ENCODE measurements at places on chromosomes 2 and 18. TPM values are rescaled to one million over a fixed set of nuclear protein-coding genes. Genes with fewer than 3 reads are reported as not detected.

DNA sequence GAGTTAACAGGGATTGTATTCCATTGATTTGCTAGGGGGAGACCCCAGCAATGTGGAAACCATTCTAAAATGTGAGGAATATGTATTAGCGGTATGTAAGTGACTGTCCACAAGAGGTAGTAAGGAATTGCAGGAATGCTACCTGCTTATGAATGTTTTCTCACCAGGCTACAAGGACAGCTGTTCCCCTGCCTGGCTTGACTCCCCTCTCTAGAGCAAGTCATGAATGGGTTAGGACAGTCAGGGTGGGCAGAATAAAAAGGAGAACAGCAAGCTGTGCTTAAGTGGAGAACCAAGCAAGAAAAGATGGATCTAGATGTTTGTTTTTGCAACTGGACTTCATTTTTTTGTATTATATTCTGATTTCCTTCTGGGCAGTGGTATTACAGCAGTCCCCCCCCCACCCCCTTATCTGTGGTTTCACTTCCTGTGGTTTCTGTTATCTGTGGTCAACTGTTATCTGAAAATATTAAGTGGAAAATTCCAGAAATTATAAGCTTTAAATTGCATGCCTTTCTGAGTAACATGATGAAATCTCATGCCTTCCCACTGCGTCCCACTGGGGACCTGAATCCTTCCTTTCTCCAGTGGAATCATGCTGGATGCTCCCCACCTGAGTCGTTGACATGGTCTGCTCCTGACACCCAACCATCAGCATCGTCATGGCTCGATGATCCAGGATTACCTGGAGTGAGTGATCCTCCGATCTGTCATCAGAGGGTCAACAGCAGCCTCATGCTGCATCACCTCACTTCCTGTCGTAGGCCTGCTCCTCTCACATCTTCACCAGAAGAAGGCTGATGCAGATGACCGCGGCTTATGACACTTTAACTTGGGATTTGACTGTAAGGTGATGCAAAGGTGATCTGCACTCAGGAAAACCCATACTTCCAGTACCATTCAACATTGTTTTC, 52.2 kb downstream of the VAPA start:
- no peak for DNase-seq
- peaks cover 16% of the 10 kb centered on the region for H3K27me3 ChIP-seq
- no peaks in the 10 kb centered on the region for H3K36me3 ChIP-seq
- H3K4me1 ChIP-seq: peaks cover 15% of the 10 kb centered on the region
- no peak overlapping the region for H3K4me3 ChIP-seq

DNA sequence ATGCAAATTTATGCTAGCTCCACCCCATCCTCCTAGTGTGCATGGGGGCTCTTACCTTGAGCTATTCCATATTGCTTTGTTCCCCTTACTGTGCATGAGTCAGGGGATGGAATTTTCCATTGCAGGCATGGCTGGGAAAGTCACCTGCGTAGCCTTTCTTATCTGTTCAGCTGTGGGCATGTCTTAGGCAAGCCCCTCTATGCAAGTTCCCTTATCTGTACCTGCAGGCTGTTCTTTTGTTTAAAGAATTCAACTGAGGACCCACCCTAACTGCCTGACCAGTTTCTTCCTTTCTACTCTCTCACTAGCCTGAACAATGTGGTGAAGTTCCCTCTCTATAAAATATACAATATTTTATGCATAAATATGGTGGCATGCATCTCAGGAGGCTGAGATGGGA, 54.2 kb upstream of the CDCA7 start:
- H3K4me1 ChIP-seq: peaks cover 9% of the 10 kb centered on the region
- H3K4me3 ChIP-seq: no peak overlapping the region
- no peak for DNase-seq
- H3K27me3 ChIP-seq: no peaks in the 10 kb centered on the region

DNA sequence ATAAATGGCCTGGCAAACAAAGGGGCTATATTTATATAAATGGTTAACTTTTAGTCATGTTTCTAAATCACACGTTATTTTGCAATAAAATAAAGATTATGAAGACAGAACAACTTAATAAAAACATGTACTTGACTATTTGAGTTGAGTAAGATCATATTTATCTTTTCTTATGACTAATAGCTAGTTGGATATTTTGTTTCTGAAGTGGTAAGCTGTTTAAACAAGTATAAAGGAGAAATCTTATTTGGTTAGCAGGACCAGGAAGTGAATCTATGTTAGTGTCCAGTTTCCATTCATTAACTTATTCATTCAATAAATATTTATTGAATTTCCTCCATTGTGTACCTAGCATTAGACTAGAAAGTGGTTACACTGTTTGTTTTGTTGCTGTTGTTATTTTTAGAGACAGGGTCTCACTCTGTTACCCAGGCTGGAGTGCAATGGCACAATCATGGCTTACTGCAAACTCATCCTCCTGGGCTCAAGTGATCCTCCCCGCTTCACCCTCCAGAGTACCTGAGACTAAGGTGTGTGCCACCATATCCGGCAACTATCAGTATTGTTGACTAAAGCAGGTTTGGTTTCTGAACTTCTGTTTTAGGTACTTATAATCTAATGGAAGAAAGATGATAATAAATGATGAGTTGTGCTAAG, 312.6 kb downstream of the DPP10 start:
- no peak for DNase-seq
- no peaks in the 10 kb centered on the region for H3K4me1 ChIP-seq

GRCh38 chr2:224584111-224584784, 915 bp downstream of the CUL3 start:
- no peaks in the 10 kb centered on the region for H3K27me3 ChIP-seq
- H3K4me1 ChIP-seq: peaks cover 22% of the 10 kb centered on the region
- peaks cover 38% of the 10 kb centered on the region for H3K36me3 ChIP-seq
- H3K4me3 ChIP-seq: peak overlapping the region; percentile 91

CTAGE1 gene
- not detected for total RNA-seq

DNA sequence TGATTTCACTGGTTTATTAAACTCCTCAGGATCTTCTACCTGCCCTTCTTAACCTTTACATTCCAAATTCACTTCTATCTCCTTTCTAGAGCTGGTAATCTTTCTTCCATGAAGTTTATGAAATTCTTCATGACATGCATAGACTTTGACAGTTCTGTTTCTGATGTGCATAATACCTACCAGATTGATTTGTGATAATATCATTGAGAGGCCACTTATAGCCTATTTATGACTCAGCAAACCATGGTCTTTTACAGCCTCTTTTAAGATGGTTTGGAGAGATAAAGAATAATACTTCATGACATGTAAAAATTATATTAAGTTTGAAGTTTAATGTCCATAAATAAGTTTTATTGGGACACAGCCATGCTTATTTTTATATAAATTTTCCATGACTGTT, 14.0 kb downstream of the SCN2A start:
- H3K4me3 ChIP-seq: no peak overlapping the region
- H3K27me3 ChIP-seq: no peaks in the 10 kb centered on the region
- no peaks in the 10 kb centered on the region for H3K4me1 ChIP-seq
- no peak for DNase-seq
- H3K36me3 ChIP-seq: no peaks in the 10 kb centered on the region
- no peak overlapping the region for H3K27ac ChIP-seq

DNA sequence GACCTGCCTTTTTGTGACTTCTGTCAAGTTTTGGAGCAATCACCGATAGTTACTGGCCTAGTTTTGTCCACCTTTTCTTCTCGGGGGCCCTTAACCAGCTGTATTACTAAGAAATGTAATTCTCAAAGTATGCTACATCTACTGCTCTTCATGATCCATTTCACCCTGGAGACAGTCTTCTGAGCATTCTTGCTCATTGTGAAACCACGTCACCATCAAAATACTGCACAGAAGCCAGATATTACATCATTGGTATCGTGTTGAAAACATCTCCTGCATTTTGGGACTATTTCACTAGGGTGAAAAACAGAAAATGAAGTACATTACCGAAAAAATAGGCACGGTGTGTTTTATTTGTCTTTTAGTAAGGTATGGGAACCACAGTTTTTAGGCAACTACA, 11.7 kb downstream of the LYPD6B start:
- H3K27ac ChIP-seq: no peak overlapping the region
- H3K27me3 ChIP-seq: peaks cover 17% of the 10 kb centered on the region
- no peak overlapping the region for H3K4me3 ChIP-seq

Data from Calu3 (cell line).